ENCODE measurements at places on chromosomes 5 and 9.
A peak's percentile ranks its signal among the peaks of the same experiment; 100 is the strongest.

GRCh38 chr9:96006961-96007360 lies 131.5 kb downstream of the ERCC6L2 start:
- DNase-seq: no peak

- DNase-seq: no peak
Observed at GRCh38 chr5:33701951-33702350, 189.8 kb downstream of the ADAMTS12 start.

DNA sequence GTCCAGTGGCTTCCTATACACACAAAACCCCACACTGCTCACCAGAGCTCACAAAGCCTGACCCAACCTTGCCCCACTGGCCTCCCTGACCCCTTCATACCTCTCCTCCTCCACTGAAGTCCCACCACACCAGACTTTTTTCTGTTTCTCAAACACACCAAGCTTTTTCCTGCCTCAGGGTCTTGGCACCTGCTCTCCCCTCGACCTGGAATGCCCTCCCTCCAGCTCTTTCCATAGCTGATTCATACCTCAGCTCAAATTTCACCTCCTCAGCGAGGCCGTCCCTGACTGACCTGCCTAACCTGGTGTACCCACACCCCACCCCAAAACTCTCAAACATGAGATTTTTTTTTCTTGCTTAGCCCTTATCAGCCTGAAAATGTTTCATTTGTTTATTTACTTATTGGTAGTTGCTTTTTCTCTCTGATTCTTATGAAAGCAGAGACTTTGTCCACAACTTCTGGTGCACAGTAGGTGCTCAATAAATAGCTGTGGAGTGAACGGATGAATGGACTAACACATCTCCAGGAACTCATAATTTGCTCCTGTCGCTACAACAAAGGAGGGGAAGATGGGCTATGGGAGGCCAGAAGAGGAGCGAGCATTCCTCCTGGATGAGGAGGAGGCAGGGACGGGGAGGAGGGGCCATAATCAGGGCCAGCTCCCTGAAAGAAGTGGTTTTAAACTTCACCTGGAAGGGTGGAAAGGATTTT lies 84.3 kb downstream of the SH3TC2 start:
- DNase-seq: no peak

DNA sequence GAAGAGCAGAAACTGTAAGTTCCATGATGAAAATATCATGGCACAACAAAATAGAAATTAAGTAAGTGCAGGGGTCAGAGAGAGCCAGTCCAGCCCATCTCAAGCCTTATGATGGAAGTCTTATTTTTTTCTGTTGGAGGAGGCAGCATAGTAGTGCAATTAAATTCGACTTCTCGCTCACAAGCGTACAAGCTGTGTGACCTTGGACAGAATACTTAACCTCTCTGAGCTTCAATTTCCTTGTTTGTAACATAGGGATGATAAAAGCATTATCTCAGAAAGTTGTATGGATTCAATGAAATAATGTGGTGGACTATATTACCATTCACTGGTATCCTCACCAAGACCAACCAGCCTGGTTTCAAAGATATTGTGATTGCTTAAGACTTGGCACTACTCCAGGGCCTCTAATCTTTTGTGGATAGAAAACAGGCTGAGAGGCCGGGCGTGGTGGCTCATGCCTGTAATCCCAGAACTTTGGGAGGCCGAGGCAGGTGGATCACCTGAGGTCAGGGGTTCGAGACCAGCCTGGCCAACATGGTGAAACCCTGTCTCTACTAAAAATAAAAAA lies 26.8 kb upstream of the MVB12B start:
- no peak for DNase-seq

GRCh38 chr9:132319421-132320110 lies 35.2 kb downstream of the SETX start:
- DNase-seq: no peak

GRCh38 chr9:89249001-89249400 lies 62.0 kb upstream of the CKS2 start:
- DNase-seq: no peak

DNA sequence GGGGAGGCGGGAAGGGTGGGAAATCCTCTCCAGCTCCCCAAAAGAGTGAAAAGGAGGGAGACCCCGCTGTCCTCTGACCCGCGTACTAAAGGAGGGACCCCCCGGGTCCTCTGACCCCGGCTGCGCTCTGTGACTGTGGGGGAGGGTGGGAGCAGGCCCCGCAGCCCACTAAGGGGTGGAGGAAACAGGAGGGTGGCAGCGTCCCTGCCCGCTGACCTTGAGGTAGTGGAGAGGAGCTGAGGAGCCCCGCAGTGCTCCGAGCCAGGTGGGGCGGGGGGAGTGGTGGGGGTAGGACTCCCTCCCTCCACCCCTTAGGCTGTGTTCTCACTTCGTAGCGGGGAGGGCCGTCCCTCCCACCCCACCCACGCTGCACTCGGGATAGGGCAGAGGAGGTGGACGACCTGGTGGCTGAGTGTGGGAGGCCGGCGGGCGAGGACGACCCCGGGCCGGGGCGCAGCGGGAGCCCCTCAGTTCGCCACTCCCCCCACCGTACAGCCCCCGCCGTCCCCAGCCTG lies 449 bp upstream of the ADCY2 start:
- no peak for DNase-seq

DNA sequence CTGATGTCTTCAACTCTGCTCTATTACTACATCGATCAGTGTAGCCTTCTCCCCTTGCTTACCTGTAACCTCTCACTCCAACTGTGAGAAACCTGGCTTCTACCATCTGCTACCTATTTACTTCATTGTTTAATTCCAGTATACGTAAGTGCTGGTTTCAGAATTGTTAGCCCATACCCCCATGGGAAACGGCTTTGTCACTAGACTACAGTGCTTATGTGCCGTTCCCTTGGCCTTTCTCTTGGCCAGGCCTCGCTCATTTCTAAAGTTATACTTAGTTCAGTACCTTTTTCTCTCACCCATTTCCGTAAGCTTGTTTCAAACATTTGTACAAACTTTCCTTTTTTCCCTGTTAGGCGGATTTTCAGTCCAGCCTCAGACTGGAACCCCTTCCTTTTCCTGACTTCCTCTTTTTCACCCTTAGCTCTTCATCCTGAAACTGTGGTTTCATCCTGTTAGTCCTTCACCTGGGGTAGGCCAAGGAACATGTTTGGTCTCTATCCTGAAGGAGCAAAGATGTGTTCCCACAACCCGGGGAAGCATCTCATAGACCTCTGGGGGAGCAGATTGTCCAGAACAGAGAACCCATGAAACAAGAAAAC lies 21.7 kb downstream of the ALG2 start:
- DNase-seq: no peak

- DNase-seq: peak; percentile 88
Observed at GRCh38 chr9:78866207-78867132, 569.5 kb downstream of the PSAT1 start.

DNA sequence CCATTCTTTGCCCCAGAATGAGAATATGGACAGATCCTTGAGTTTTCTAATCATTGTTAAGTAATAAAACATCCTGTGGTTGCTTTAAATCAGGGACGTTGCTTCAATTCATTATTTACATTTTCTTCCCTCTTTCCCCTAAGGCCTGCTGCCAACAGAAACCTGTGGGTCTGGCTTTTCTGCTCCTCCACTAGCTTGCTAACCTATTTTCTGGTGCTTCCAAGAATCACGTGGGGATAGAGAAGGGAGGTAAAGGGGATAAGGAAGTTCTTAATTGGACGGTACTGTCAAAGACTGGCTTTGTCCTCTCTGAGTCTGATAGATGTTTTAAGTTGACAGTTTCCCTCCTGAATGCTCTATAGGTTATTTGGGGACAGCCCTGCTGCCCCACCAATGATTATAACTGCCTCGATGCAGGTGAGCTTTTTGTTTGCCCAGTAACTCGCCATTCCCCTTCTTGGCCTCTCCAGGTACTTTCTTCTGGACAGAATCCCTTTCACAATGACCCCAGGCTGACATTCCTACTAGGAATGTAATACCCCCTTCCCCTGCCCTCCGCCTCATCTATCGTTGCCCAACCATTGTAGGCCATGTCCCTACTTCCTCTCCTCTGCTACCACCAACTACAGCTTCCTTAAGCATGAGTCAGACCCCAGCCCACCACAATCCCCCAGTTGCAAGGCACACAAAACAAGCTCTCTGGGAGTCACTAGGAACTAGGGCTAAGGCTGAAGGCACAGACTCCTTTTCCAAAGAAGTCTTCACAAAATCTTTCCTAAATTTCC lies 19.9 kb upstream of the CPEB4 start:
- DNase-seq: no peak

GRCh38 chr5:180180846-180181245 lies 28.2 kb downstream of the RASGEF1C start:
- DNase-seq: no peak

- DNase-seq: no peak
Observed at GRCh38 chr5:53956632-53957031, 353.7 kb downstream of the ARL15 start.

GRCh38 chr9:111825468-111826145 lies 30.9 kb upstream of the SHOC1 start:
- no peak for DNase-seq

GRCh38 chr5:146223179-146223578 lies 19.8 kb downstream of the RBM27 start:
- DNase-seq: no peak

DNA sequence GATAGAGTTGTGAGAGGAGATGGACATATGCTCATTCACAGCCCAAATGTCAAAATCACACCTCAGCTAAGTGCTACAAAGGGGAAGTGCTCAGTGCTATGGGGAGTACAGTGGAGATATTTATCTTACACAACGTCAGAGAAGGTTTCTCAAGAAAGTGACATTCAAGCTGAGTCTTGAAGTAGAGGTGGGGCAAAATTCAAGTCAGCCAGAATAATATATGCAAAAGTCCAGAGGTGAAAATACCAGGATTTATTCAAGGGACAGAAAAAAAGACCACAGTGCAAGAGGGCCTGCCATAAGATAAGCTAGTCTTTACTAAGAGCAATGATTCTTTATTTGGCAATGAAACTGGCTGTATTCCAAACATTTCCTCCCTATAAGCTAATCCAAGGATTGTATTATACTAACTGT lies 327.8 kb upstream of the PIK3R1 start:
- DNase-seq: no peak

- DNase-seq: no peak
Observed at GRCh38 chr5:94808497-94808896, 190.0 kb downstream of the SLF1 start.

DNA sequence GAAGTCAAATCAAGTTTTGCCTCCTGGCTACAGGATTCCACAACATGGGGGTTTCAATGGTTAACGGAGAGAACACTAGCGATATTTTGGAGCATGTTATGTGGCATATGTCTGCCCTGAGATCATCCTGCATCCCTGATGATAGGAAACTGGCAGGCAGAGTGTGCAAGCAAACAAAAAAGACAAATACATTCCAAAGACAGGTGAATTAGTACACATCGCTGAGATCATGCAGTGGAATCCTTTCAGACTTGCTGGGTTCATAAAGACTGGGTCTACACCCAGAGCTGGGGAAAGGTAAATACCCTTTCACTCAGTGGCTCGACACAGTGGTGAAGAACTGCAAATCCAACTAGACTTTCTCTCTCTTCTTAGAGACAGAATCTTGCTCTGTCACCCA lies 286.5 kb downstream of the EFNA5 start:
- no peak for DNase-seq

GRCh38 chr5:170623576-170624181 lies 119.9 kb downstream of the KCNIP1 start:
- DNase-seq: peak; percentile 16

GRCh38 chr5:64646169-64646568 lies 44.1 kb upstream of the SHISAL2B start:
- no peak for DNase-seq

DNA sequence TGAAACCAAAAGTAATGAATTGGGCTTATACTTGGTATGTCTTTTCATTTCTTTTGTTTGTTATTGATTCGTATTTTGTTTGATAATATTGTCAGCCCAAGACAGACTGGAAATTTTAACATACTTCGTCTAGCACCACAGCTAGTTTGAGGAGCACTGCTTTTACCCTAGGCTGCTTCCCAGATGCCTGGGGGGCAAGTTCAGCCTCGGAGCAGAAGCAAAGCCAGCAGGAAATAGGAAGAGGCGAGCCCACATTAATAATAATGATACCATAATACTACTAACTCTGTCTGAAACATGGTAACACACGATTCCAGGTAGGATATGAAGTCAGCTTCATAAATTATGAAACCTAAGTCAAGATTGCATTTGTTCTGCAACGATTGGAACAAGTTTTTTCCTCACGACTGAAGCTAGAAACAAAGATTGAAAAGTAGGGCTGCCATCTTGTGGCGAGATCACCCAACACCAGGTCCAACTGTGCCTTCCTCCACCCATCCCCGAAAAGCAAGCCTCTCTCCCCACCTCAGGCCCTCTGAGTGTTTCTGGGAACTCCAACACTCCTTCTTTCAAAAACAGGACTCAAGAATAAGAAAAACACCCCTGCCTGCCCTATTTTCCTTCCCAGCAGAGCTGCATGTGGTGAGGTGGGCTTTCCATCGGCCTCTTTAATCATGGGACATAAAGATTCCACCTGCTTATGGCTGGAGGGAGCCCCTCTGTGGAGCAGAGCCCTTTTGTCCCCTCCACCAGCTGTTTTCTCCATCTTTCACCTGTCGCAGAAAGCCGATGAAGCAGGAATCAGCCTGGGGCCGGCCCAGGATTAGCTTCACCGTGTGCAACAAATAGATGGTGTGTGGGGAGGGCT lies 236.4 kb downstream of the CAAP1 start:
- no peak for DNase-seq

DNA sequence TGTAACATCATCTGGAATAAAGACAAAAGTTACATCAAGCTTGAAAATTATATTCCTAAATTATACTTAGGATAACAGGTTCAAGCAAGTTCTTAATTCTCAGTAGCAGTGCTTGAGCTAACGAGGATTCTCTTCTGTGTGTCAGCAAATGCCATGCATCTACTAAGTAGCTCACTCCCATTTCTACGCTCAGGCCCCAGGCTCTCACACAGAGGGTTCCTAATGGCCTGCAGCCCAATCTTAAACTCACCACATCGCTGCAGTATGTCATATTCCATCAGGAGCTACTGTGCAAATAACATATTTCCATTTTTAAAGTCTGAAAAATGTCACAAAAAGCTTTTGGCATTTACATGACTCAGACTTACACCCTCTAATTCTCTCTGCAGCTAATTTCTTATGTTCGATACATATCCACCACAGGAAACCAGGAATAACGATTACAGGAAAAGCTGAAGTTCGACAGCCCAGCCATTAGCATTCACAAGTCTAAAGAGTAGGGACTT lies 474.8 kb downstream of the EFNA5 start:
- DNase-seq: no peak

DNA sequence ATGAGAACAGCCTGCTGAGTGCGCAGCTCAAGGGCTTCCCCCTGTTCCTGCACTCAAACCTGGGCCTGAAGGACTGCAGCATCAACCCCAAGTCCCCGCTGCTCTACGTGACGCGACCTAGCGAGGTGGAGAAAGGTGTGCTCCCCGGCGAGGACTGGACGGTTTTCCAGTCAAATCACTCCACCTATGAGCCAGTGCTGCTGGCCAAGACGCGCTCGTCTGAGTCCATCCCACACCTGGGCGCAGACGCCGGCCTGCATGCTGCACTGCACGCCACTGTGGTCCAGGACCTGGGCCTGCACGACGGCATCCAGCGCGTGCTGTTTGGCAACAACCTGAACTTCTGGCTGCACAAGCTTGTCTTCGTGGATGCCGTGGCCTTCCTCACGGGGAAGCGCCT lies 19.9 kb downstream of the NDST1 start:
- no peak for DNase-seq
